Uterus (tissue), 4 donors: ENCODE measurements at places on chromosomes 12 and 14. TPM values are rescaled to one million over a fixed set of nuclear protein-coding genes. Genes with fewer than 3 reads are reported as not detected.
A peak's percentile ranks its signal among the peaks of the same experiment; 100 is the strongest.

DNA sequence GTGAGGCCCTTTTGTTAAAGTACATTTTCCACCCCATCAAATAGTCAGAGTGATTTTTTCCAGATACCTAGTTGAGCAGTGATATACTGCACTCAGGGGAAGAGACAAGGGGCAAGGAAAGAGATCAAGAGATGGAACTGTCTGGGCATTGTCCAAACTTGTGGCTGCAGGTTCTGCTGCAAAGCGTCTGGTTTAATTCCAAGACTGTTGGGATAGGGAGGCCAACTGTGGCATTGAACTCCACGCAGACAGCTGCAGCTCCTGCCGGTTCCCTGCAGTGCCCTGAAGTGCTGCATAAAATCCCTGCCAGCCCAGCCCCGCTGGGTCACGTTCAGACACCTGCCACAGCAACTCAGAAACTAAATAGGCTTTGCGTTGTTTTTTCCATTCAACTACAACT lies 30.5 kb downstream of the RPH3A start:
- DNase-seq = no peak

- DNase-seq = no peak
These were observed 34.4 kb upstream of the DYNC1H1 start for GRCh38 chr14:101929946-101930345.

SOAT2 gene
- total RNA-seq = not detected

TMEM132C gene
- total RNA-seq = 7.7 TPM

TRIP11 gene
- total RNA-seq = 55.2 TPM

CCDC38 gene
- total RNA-seq = not detected

SLCO1B3 gene
- total RNA-seq = not detected

NPAS3 gene
- total RNA-seq = 0.51 TPM

DNA sequence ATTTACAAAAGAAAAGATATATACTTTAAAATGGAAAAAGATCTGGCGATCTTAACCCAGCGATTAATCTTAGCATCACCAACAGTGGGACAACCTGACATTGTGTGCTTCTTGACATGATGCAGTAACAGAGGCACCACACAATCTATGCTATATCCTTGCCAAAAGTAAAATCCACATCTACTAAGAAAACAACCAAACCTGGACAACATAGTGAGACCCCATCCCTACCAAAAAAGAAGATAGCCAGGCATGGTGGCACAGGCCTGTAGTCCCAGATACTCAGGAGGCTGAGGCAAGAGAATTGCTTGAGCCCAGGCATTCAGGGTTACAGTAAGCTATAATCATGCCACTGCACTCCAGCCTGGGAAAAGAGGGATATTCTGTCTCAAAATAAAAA lies 50.5 kb downstream of the SINHCAF start:
- DNase-seq = no peak

GRCh38 chr14:51881636-51882035 lies 21.2 kb downstream of the GNG2 start:
- no peak for DNase-seq

BEGAIN gene
- 2.6 TPM for total RNA-seq

DNA sequence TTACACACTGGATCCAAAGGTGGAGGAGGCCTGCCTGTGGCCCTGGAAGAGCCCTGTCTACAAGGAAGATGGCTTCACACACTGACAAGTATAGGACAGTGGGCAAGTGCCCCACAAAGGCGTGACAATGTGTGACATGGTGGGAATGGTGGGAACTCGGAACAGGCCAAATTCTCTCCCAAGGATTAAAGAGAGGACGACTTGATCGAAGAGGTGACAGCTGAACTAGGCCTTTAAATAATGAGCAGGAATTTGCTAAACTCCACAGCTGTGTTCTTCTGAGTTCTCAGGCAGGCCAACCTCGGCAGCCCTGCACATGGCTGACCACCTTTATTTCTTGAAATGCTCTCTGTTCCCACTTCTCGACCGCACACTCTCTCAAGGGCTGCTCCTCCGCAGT lies 23.8 kb downstream of the POMT2 start:
- DNase-seq = no peak

DNA sequence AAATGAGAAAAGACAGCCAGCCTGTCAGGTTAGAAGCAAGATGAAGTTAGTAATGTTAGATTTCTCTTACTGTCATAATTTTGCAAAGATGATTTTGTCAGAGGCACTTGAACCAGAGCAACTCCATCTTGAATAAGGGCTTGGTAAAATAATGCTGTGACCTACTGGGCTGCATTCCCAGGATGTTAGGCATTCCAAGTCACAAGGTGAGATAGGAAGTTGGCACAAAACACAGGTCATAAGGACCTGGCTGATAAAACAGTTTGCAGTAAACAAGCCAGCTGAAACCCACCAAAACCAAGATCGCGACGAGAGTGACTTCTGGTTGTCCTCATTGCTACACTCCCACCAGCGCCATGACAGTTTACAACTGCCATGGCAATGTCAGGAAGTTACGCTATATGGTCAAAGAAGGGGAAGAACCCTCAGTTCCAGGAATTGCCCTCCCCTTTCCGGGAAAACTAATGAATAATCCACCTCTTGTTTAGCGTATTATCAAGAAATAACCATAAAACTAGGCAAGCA lies 1313.5 kb upstream of the TMEM132C start:
- DNase-seq = no peak

IFT43 gene
- total RNA-seq = 75.3 TPM

HEATR5A gene
- 46.2 TPM for total RNA-seq

GRCh38 chr12:45473636-45474035 lies 255.9 kb upstream of the ARID2 start:
- no peak for DNase-seq

KRT71 gene
- total RNA-seq = not detected

DNA sequence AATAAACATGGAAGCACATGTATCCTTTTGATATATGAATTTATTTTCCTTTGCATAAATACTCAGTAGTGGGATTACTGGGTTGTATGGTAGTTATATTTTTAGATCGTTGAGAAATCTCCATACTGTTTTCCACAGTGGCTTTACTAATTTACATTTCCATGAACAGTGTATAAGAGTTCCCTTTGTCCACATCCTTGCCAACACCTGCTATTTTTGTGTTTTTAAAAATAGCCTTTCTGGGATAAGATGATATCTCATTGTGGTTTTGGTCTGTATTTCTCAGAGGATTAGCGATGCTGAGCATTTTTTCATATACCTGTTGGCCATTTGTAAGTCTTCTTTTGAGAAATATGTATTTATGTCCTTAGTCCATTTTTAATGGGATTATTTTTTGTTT lies 329.2 kb upstream of the KITLG start:
- no peak for DNase-seq

CIROP gene
- total RNA-seq = not detected

GRCh38 chr14:49480979-49481498 lies 105.1 kb downstream of the RPS29 start:
- no peak for DNase-seq

SLC38A2 gene
- total RNA-seq = 384 TPM

GRCh38 chr12:29131539-29131938 lies 17.5 kb upstream of the FAR2 start:
- DNase-seq = no peak

DNA sequence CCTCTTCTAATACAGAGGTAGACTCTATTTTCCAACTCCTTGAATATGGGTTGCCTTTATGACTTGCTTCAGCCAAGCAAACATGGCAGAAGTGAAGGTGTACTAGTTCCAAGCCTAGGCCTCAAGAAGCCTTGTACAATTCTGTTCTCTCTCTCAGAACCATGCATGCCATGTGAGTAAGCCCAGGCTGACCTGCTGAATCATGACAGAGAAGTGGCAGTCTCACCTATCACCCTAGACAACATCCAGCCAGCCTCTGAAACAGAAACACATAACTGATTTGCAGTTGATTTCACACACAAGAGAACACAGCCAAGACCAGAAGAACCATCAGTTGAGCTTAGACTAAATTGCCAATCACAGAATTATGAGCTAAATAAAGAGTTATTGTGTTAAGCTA lies 157.2 kb downstream of the GARIN6 start:
- DNase-seq = no peak

DNA sequence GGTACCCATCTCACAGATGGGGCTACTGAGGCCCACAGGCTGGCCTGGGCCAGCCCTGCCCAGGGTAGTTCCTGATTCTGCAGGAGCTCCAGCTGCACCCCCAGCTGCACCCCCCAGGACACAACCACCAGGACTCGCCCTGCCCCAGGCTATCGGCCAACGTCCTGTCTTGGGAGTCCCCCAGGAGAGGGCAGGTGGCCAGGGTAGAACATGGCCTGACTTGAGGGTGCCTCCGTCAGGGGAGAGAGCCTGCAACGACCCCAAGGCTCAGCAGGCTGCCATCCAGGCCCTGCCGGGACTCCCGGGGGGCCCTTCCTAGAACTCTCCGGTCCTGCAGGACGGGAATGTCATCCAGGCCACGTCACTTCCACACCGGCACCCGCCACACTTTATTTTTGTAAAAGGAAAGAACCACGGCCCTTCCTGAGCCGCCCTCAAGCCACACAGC lies 15.8 kb downstream of the JAG2 start:
- DNase-seq = no peak

DNA sequence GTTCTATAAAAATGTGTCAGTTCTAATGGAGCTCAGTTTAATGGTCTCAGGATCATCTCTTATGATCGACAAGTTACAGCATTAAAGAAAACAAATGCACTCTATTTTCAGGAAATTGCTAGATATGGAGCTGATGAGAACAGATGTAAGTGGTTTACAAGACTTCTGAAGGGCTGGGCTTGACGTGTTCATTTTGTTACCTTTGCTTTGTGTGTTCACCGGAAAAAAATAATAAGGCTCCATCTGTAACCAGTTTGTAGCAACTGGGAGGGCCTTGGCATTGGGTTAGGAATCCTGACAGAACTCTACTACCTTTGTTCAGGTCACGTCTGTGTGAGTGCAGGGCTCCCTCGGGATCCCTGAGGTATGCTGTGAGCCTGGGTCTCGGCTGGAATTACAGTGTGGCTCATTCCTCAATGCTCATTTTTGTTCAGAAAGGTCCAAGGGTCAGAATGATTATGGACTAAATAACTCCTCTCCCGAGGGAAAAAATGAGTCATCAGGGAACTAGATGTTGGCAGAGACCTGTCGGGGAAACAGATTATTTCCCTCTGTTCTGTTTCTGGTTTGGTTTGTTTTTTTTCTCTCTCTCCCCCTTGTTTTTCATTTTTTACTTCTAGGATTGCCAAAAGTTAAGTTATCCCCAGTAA lies 158.0 kb downstream of the SLC5A8 start:
- DNase-seq = no peak

RFX4 gene
- not detected for total RNA-seq

DNA sequence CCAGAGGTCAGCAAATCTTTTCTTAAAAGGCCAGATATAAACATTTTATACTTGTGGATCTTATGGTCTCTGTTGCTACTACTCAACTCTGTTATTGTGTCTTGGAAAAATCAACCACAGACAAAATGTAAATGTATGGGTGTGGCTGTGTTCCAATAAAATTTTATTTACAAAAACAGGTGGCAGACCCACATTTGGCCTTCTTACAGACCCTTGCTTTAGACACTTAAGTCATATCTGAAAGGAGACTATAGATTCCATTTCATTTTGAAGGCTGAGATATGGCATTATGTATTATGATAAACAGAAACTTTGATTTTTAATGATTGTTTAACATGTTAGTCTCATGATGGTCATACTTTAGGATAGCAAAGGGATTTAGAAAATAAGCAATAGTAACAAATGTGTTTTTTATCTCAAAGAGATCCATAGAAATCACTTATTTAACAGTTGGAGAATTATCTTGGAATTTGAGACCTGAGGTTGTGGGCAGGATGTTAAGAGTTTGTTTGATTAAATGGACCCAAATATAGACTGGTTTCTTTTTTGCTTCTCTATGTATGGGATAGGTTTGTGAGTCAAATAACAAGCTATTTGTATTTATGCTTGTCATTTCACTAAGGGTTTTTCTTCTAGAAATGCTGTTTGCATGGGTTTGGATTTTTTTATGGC lies 51.2 kb downstream of the PPFIBP1 start:
- no peak for DNase-seq

MGP gene
- 136 TPM for total RNA-seq

GRCh38 chr12:47808574-47809365 lies 10.9 kb downstream of the HDAC7 start:
- no peak for DNase-seq

- DNase-seq = peak; percentile 78
These were observed 1.8 kb downstream of the GLI1 start for GRCh38 chr12:57461276-57461916.

ZNF839 gene
- 12.8 TPM for total RNA-seq

DNA sequence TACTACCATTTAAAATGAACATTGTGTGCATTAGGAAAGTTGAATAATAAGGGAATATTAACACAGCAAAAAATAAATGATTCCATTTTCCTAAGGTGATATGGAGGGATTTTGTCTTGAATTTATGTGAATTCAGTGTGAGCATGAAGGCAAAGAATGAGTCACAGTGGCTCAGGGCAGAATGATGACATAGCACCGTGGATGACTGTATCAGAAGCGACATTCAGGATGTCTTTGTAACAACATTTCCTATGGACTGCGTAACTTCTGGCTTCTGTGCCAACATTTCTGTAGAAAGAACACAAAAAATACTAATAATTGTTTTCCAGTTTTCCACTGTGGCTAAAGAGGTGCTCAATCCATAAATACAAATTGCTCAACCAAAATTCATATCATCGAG lies 54.6 kb downstream of the TTC8 start:
- no peak for DNase-seq

SLC41A2 gene
- total RNA-seq = 10.3 TPM

GRCh38 chr12:51036279-51036678 lies 10.1 kb upstream of the SLC11A2 start:
- no peak for DNase-seq

DNA sequence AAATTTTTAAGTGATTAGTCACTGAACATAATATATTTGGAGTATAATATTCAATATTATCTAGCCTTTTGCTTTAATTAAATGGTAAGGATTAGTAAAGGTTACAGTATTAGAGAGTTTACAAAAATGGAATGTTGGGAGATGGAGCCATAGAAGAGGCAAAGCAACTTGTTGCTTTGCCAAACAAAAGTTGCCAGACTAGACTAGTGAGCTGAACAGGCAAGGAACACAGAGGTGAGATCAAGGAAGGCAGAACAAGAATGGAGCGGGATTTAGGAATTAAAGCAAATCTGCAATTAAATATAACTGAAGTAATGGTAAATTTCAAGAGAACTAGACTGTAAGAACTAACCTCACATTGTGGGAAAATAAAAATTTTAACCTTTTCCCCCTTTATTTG lies 5.1 kb downstream of the ARF6 start:
- DNase-seq = no peak

BHLHE41 gene
- 4.6 TPM for total RNA-seq

RTN1 gene
- total RNA-seq = 10.8 TPM

DNA sequence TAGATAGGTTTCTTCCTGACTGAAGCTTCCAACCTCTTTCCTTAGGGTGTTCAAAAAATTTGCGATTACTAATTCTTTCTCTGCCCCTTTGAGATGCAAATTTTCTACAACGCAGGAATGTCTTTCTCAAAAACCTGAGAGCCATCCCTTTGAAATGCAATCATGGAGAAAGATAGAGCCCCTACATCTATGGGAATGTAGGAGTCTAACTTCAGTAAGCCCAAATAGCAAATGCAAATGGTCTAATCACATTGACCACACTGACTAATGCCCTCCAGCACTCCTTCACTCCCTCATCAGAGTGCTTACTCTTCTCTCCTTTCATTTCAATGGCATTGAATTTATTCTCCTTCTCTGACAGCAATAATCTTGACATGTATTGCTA lies 107.1 kb downstream of the SLC6A15 start:
- DNase-seq = no peak

GRCh38 chr12:90122681-90123080 lies 414.0 kb upstream of the ATP2B1 start:
- no peak for DNase-seq
